Right forelimb (tissue), 1 donor: ENCODE measurements at places on chromosomes 11 and 22.

GRCh38 chr22:49303781-49304461 is 523.8 kb downstream of the BRD1 start:
- peak; percentile 38 for DNase-seq

GRCh38 chr11:78428266-78428636 is 10.6 kb upstream of the GAB2 start:
- no peak for DNase-seq

DNA sequence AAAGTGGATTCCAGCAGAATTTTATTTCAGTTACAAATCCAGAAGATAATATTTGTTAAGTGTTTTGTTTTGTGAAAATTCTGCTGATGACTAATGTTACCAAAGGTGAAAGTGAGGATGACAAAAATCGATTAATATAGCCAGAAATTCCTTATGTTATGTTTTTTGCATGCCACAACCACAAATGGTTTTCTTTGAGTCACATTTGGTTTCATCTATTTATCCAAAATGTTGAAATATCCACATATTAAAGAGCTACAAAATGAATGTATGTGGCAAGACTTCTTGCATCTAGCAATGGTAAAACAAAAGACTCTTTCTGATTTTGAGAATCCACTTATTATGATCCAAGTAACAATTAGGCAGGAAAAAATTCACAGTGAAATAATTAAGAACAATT is 150.1 kb upstream of the LRRC4C start:
- no peak for DNase-seq

GRCh38 chr11:86482692-86483091 is 108.0 kb downstream of the CCDC81 start:
- peak; percentile 48 for DNase-seq

- DNase-seq = no peak
These were observed 35.1 kb upstream of the CUL5 start for GRCh38 chr11:107973641-107974040.

- DNase-seq = no peak
These were observed 4.2 kb downstream of the SIPA1 start for GRCh38 chr11:65642014-65642671.

GRCh38 chr11:36193721-36194120 is 95.5 kb downstream of the COMMD9 start:
- DNase-seq = no peak

DNA sequence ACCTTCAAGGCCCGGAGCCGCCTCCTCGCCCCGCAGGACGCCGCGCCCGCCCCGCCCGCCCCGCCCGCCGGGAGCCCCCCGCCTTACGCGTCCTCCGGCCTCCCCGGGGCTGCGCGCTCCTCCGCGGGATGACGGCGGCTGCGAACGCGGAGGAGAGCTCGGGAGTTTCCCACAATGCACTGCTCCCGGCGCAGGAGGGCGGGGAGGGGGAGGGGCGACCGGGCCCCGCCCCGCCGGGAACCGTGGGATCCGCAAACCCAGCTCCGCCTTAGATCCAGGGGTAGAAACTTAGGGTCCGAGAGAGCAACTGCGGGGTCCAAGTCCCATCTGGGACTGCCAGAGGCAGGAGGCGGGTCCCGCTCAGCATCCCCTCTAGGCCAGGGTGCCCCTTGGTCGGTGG is at the start of gene CEND1:
CEND1 (minus strand) TSS at position 148 of the 400 bp plus-strand sequence. CDS start 1,514 bp downstream, outside the sequence.
- no peak for DNase-seq

DNA sequence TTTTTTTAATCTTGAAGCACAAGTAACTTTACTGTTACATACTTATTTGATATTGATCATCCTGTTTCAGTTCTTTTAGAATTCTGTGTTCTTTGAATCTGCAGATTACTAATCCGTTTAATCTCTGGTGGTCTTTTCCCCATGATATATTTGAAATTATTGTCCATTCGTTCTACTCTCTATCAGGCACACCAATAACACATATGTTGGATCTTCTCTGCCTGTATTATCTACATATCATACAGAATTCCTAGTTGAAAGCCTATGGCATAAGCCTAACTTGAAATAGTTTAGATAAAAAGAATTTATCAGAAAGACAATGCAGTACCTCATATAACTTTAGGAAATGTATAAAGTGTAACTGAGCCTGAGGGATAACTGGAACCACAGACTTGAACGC is 32.6 kb downstream of the STK33 start:
- no peak for DNase-seq

DNA sequence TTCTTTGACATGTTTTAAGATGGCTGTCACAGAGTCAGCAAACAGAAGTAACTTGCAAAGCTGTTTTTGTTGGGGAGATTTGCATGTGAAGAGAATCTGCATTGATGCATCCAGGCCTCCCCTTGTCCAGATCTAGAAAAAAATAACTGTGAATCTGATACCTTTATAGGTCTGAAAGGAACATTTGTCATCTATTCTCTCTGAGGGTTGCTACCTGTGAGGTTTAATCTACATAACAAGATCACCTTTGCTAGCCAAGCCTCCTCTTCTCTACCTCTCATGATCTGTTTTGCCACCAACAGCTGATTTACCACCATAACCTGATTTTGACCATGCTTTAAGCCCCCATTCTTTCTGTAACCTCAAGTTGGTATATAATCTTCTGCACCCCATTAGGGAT is 47.2 kb upstream of the SLC5A12 start:
- DNase-seq = no peak

DNA sequence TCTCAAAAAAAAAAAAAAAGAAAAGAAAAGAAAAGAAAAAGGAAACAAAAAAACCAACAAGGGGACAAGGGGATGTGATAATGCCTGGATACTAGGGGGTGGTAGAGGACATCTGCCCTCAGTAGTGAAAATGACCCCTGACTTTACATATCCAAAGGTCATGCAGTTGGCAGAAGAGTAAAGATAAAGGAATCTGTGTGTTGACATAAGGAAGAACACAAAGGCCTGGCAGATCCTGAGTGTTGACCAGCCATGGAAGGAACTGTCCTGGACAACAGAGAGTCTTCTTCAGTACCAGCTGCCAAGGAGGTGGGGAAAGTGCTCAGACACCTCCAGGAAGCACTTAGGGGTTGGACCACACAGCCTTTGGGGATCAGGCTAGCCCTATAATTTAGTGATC is 12.6 kb downstream of the SLC43A1 start:
- DNase-seq = no peak

- no peak for DNase-seq
These were observed 29.4 kb downstream of the SIK2 start for GRCh38 chr11:111631666-111632039.

GRCh38 chr22:31812977-31813605 is 59.3 kb downstream of the DEPDC5 start:
- no peak for DNase-seq

DNA sequence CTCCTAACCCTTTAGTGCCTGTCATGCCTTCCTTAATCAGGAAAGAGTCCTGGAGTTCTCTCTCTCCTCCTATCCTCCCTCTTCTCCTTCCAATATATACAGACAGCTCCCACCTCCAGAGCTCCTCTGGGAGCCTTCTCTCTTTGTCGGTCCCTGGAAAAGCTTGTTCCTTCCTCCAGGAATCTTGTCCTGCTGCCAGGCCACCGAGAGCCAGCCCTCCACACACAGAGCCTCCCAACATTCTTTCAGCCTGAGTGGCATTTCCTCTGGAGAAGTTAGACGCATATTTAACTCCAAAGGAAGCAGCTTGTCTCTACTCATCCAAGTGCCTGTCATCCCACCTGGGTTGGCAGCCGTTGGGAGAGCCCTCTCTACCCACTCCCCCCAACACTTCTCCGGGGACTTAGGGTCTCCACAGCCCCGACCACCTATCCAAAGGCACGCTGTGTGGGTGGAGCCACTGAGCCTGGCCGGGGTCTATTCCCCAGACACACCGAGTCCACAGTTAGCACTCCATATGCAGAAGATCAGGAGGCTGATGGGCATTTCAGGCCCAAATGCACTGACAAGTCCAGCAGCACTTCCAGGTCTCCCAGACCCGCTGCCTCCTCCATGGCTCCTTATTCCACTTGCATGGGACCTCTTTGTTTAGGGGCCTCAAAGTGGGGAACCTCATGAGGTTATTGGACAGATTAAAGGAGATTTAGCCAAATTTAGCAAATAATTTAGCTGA is 31.1 kb downstream of the DKK3 start:
- peak; percentile 84 for DNase-seq

DNA sequence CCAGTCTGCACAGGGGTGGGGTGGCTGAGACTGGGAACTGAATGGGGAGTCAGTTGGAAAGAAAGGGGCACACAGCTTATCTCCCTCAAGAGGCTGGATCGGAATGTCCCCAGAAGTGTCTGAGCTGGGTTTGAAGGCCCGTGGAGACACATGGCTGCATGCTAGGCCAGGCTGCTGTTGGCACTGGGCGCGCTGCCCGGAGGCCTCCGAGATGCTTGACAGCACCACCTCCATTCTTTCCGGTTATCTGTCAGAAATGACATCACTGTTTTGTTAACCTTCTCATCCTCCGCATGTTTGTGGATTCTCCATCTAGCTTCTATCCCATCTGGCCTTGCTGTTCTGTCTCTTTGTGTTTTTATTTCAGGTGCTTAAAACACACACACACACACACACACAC is 85.5 kb downstream of the APIP start:
- DNase-seq = no peak

- DNase-seq = no peak
These were observed 1073.3 kb downstream of the TBC1D22A start for GRCh38 chr22:47835726-47836125.

- DNase-seq = peak; percentile 67
These were observed 125.0 kb downstream of the KCNQ1OT1 start for GRCh38 chr11:2574553-2575535.

DNA sequence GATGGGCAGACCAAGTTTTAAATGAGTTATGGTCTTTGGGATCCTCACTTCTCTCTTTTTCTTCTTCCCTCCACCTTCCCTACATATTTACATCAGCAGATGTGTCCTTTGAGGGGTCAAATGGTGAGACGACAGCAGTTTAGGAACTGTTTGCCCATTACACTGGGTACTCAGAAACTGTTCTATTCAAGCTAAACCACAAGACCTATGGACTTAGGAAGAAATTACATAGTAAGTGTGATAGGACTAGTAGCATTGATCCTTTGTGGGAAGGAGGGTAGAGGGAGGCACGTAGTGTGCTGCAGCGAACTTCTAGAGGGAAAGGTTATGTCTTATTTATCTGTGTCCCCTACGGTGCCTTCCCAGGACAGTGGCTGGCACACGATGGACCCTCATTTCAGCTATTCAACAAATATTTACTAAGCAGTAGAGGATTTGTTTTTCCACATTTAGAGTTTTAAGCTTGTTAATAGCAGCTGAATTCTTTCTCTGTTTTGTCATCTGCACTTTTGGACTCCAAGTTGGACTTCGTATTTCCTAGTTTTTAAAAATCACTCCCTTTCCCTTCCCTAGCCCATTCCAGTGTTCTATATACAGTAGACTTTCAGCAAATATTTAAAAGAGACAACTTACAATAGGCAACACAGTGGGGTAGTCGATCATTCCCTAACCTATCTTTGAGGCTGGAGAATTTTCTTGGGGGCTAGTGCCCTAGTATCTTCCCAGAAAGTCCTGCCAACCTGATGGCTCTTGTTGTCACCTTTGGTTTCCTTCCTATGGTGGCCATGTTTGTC is 13.9 kb downstream of the FZD4 start:
- DNase-seq = no peak

- DNase-seq = no peak
These were observed 602.6 kb upstream of the API5 start for GRCh38 chr11:42709216-42709615.

DNA sequence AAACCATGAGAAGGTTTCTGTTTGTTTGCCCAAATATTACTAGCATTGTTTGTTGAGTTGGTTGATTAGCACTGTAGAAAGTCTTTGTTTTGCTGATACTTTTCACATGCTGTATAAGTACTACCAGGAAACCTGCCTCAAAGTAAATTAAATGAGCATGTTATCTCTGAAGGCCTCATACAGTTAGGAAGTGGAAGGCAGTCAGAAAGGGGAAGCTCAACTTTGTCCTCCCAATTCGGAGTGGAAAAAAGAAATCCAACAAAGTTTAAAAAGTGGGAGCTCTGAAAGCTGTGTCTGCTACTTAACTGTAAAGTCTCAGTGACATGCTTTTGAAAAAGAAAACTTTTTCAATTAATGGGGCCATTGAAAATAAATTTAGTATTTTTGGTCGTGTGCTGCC is 188.3 kb upstream of the BLID start:
- no peak for DNase-seq

- no peak for DNase-seq
These were observed 21.6 kb downstream of the ASCL2 start for GRCh38 chr11:2248762-2249161.

- DNase-seq = no peak
These were observed 788 bp downstream of the CD82 start for GRCh38 chr11:44565953-44566949.

DNA sequence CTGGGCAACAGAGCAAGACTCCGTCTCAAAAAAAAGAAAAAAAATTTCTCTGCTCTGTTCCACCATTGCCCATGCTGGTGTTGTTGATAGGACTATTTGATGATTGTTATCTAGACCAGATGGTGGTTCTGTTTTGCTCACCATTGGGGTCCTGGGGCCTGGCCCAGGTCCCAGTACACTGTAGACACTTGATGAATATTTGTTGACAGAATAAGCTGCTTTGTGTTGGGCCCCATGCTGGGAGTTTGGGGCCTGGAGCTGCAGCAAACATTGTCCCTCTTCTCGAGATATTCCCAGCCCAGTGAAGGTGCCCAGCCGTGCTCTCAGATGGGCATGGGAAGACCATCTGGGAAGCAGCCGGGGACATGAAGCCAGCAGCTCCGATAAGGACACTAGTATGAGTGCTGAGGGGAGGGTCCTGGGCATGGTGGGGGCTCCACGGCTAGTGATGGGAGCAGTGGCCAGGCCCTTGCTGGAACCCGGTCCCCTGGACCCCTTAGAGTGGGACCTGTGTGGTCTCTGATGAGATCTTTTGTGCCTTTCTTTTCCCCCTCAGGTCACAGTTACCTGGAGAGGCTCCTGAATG is 13.6 kb downstream of the INCENP start:
- DNase-seq = no peak

DNA sequence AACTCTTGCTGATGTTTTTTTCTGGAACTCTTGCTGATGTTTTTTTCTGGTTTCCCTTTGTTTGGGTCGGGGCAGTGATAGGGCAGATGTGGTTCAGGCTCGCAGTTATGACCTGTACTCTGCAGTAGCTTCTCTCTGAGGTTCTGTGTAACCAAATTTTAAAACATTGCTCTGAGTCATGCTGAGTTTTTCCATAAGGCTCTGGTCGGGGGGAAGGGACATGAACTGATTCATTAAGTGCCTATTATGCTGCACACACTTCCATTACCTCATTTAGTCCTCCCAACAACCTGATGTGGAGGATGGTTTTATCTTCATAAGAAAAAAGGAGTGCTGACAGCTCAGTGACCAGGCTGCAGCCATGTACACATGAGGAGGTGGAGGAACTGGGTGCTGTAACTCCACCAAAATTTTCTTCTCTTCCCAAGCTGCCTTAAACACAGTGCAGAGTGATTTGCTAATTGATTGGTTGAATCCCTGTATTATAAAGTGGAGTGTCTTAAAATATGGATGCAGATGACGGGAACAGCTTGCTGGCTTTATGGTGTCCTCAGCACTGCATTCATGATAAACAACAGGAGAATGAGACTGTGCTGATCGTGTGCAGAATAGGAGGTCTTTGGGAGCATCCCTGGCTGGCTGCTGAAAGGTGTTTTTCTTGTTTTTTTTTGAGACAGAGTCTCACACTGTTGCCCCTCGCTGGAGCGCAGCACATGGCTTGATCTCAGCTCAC is 19.1 kb downstream of the TNRC6B start:
- DNase-seq = no peak
